ENCODE measurements at places on chromosomes 7 and 10.

DNA sequence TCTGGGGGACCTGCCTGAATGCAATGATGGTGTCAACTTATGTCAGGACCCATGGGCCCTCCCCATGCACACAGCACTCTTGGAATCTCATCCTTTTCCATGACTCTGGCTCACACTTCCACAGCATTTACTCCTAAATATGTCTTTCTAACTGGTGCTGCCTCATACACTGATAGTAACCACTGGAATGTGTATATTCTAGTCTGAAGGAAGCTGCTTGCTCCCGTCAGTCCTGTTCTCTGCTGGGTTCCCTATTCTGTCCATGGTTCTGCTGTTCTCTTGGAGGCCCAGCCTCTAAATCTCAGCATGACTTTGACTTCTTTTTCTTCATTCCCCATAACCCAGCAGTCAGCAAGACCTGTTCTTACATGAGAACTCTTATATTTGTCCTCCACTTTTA, 1055.1 kb downstream of the KCNMA1 start:
- no peak for DNase-seq

DNA sequence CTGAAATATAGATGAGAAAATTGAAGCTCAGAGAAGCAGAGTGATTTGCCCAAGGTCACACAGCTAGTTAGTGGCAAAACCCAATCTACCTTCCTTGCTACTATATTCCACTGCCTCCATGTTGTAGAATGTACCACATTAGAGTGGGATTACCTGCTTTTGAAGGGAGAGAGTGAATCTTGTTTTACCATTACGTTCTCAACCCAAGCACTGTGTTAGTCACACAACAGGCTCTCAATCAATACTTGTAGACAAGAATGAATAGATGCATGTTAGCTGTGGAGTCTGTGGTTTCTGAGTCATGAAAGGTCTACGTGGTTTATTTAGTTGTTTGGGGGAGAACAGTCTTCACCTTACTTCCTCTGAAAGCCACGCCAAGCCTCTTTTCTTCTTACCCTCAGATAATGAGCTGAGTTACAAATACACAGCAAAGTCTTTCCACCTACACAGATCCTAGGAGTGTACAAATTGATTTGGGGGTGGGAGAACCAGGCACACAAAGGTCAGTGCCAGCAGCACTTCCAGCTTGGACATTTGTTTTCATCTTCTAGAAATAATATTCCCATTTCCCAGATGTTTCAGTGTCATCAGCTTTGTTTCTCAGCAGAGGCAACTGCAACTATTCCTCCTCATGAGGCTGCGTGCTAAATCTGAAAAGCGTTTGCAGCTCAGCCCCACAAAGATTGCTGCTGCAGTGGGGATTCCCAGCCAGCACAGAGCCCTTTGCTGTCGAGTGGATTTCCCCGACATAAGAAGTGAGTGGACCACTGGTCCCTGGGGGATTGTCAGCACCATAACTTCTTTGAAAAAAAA, 71.5 kb upstream of the ADO start:
- peak; percentile 41 for DNase-seq

GRCh38 chr10:128612195-128612594, 486.0 kb upstream of the MKI67 start:
- DNase-seq = no peak

DNA sequence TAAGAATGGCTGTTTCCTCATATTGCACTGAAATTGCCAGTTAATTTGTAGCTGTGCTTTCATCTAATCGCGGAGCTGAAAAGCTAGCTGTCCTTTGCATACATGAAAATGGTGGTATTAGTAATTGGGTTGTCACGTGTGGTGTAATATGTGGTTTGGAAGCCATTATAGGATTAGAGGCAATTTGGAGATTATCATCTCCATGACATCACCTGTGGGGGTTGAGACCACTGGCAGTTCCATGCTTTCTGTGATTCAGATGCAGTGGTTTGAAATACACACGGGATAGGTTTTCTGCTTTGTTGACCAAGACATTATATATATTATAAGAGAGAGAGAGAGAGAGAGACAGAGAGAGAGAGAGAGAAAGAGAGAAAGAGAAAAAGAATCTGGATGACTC, 180.8 kb downstream of the RAB11FIP2 start:
- no peak for DNase-seq

GRCh38 chr10:3389130-3389529, 216.5 kb upstream of the PITRM1 start:
- no peak for DNase-seq

DNA sequence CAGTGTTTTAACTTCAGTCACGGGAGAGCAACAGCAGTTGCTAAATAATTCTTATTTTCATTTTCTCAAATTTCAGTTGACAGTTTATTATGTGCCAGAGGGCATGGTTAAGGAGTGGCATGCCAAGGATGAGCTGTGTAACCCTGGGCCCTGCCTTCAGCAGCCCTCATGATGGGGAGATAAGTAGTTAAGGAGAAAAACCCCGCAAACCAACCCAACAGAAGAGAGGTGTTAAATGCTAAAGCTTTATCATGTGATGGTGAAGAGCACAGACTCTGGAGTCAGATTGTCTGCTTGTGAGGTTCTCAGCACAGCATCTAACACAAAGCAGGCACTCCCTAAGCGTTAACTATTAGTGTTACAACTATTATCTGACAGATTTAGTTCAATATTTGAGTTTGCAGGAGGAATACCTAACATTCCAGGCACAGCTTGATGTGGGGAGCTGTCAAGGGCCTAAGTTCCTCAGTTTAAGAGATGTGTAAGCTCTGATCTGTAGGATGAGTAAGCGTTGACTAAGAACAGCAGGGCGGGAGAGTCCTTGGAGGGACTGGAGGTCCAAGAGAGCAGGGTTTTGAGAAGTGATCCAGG, 29.6 kb downstream of the STAM start:
- DNase-seq = no peak

DNA sequence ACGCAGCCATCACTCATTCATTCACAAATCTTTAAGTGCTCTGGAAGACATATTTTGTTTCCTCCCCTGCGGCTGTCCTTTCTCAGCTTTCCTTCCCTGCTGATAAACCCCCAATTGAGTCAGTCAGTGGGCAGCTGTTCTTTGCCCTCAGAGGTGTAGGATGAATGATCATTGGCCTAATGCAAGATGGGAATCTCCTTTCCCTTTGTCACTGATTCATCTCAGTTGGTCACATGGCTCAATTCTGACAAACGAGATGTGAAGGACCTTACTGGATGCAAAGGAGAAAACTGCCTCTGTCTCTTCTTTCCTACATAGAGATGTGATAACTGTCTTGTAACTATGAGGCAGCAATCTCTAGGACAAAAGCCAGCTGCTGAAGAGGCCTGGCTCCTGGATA, 44.6 kb downstream of the COL28A1 start:
- DNase-seq = no peak

- no peak for DNase-seq
Measured at GRCh38 chr7:94739180-94739579, 83.2 kb upstream of the SGCE start.

- no peak for DNase-seq
Measured at GRCh38 chr7:115363916-115364315, 442.0 kb downstream of the MDFIC start.

Data from stimulated activated CD4-positive, alpha-beta T cell treated with anti-CD3 and anti-CD28 coated beads, Interleukin-4, amount 100 ng/mL, for 4 hours (primary cell).